ENCODE measurements at places on chromosomes 1 and 21.

GRCh38 chr1:178376008-178376407 lies 120.8 kb downstream of the CLEC20A start:
- DNase-seq, result no peak

DNA sequence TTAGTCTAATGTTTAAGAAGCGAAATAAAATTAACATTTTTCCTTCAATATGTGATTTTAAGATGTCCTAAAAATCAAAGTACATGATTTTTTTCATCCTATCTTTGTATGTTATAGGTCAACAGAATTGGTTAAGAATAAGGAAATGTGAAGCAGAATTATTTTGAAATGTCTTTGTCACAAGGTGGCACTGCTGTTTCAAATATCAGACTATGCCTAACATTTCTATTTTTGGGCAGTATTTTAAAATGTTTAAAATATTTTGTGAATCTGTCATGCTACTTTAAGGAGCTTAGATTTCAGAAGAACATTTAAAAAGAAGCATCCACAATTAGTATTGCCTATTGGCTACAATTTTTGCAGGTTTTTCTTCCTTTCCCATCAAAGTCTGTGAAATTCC lies 38.7 kb downstream of the AMY1C start:
- no peak for DNase-seq

DNA sequence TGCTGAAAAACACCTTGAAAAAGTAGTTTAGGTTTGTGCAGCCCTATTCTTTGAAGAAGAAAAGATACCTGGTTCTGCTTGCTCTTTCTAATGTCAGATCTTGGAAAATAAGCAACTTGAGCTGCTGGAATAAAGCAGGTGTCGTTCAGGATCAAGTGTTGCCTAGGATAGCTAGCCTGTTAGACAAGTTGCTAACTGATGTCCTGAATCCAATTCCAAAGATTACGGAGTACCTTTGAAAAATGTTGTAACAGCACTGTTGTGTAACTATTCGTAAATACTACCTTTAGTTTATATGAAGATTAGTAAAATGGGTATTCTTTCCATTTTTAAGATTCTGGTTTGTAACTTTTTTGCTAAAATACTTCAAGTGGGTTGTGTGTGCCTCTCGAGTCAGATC lies 151.5 kb downstream of the CLEC20A start:
- DNase-seq, result no peak

DNA sequence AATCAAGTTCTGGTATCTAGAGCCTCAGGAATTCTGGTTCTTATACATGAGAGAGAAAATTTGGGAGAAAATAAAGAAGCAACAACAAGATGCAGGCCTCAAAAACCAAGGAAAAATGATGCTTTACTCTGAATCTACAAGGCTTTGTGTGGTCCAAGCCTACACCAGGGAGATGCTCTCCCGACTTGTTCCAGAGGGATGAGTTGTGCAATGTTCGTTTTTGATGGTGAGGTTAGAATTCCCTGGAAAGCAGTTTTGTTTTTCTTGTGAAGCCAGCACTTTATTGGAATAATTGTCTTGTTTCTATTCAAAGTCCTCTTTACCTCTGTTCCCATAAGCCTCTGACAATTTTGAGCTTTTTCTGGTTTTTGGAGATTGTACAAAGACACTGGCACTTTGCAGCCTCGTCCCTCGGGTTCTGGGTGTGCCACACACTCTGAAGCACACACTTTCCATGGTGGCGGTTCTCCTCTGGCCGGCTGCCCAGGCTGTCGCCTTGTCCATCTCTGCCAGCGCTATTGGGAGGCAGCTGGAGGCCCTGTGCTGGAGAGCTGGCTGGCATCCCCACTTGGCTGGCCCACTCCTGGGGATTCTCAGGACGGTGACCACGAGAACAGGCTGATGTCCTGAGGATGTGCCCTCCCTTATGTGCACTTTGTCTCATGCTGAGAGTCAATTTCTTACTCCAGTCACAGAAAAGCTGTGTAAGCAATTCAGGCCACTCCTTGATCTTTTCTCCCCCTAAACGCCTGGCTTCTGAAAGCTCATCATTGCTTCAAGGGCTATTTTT lies 70.2 kb downstream of the EDEM3 start:
- DNase-seq, result no peak

DNA sequence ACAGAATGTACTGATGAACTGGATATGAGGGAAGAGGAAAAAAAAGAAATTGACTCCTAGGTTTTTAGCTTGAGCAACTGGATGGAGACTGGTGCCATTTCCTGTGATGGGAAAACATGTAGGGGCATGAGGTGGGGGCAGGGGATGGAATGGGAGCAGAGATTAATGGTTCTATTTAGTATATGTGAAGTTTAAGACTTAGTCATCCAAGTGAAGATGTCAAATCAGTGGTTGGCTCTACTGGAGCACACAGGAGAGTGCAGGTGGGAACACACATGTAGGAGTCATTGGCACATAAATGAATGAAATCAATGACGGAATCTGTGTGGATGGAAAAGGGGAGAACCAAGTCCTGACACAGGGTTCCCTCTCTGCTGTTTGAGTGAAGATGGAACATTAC lies 224.4 kb upstream of the COA6 start:
- DNase-seq, result no peak

GRCh38 chr1:20739225-20739624 lies 6.7 kb upstream of the SH2D5 start:
- DNase-seq, result no peak

All from inflammatory macrophage treated with lipopolysaccharide for 4 hours (primary cell).